Stimulated activated CD4-positive, alpha-beta T cell treated with anti-CD3 and anti-CD28 coated beads, Interleukin-15, amount 100 ng/mL, for 48 hours (primary cell): ENCODE measurements at places on chromosomes 11 and 22.

- DNase-seq = no peak
These were observed 3.7 kb downstream of the RNH1 start for GRCh38 chr11:503179-503981.

DNA sequence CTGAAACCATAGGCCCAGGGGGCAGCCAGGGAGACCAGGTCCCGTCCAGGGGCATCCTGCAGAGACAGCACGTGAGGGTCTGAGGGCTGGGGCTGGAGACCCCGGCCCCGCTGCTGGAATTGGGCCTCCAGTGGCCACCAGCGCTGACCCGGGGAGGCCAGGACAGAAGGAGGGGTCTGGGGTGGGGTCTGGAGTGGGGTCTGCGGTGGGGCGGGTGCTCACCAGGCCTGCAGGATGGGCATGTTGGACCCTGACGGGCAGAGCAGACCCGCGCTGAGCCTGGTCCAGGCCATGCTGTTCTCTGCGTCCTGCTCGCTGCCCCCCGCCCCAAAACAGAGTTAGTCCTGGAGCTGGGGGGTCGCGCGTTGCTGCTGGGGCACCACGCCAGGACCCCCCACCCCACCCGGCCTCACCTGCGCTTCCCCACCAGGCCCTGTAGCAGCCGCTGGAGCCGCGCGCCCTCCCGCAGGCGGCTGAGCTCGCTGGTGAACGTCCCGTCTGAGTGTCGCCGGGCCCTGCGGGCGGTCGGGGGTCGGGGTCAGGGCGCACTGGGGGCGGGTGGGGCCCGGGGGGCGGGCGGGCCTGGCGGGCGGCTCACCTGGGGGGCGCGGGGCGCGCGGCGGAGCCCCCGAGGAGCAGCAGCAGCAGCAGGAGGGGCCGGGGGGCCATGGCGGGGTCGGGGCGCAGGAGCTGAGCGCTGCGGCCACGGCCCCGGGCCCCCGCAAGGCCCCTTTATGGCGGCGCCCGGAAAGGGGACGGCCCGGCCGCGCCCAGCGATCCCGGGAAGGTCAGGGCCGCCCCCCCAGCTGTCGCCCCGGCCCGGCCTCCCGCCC is at the start of gene SCT:
Gene SCT (minus strand): TSS at position 707 of the 833 bp plus-strand sequence. CDS start 38 bp downstream, at position 669.
- DNase-seq = no peak

- DNase-seq = no peak
These were observed 1210.1 kb upstream of the TENM4 start for GRCh38 chr11:80650966-80651365.

DNA sequence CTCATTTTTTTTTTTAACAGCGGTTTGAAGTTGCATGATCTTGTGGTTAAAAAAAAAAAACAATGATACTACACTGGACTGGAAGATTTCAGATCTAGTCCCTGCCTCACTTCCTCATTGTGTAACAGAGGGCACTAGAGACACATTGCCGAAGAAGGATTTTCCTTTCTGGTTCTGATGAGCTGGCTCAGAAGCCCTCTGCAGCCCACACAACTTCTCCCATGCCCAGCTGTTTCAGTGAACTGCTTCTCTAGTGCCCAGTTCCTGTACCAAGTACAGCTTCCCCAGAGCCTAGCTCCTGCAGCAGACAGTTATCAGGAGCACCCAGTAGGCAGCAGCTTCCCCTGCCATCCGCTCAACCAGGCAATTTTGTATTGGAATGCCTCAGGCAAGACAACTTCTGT is 29.5 kb upstream of the ANO5 start:
- DNase-seq = no peak

DNA sequence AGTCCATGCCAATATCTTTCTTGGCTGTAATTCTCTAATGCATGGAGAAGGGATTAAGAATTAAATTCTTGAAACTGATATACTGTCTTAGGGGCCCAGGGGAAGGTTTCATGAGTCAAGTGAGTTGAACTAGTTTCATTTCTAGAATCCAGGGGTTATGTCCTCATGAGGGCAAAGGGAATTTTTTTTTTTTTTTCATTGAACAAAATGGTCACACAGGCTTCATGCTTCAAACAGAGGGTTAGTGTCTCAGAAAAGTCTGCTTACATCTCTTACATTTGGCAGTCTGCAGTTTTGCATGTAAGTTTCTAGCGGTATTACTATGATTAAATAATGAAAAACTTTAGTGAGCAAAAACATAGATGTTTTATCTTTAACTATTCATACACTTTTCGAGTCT is 32.9 kb downstream of the PPME1 start:
- DNase-seq = no peak

- no peak for DNase-seq
These were observed 432 bp downstream of the TNKS1BP1 start for GRCh38 chr11:57324154-57324885.

GRCh38 chr11:3916962-3917361 is 61.5 kb downstream of the STIM1 start:
- DNase-seq = peak; percentile 42
